NCI-H1930 (cell line): ENCODE measurements at places on chromosomes 4 and X.

DNA sequence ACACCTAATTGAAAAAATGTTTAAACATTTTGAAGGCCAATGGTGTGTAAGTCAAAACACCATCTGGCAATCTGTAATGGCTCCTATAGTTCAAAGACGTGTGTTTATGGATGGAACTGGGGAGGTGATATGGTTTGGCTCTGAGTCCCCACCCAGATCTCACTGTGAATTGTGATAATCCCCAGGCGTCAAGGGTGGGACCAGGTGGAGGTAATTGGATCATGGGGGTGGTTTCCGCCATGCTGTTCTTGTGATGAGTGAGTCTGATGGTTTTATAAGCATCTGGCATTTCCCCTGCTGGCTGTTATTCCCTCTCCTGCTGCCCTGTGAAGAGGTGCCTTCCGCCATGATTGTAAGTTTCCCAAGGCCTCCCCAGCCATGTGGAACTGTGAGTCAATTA is 52.2 kb downstream of the ADRA2C start:
- no peak for DNase-seq

DNA sequence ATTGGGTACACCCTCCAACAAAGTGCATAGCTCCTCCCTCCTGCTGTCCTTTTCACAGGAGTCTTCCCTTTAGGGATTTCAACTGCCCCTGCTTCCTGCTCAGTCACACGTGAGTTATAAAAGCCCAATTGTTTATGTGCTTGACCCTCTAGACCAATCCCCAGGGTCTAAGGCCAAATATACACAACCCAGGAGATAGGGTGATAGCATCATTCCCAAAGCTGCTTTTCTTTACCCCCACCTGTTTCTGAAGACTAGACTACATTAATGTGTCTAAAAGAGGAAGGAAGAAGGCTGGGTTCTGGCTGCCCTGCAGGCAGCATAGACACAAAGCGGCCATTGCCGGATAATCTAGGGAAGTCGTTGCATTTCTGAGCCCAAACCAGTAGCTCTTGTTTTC is 526.7 kb upstream of the FRG1 start:
- DNase-seq = no peak

- DNase-seq = no peak
These were observed 59.1 kb downstream of the AMELX start for GRCh38 chrX:11352296-11352741.

GRCh38 chr4:79979785-79980437 is 93.1 kb downstream of the ANTXR2 start:
- no peak for DNase-seq

DNA sequence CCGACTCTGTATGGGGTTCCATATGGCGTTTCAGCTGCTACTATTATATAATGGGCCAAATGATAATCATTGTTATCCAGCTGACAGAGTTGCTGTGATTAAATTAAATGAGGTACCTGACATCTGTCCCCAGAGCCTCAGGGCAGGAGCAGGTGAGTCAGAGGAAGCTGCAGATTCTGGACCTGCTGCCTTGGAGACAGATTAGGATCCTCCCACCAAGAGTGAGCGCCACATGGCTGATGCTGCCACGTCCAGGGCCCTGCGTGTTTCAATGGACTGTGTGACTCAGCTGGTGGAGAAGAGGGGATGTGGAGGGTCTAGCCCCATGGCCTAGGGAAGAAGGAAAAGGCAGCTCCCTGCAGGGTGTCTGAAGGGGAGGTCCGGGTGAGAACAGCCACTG is 28.3 kb upstream of the UXT start:
- no peak for DNase-seq

GRCh38 chr4:6306299-6306698 is 36.6 kb downstream of the WFS1 start:
- DNase-seq = no peak

- DNase-seq = no peak
These were observed 58.5 kb upstream of the TTC29 start for GRCh38 chr4:147003956-147004809.

GRCh38 chr4:107740950-107741701 is 21.1 kb upstream of the PAPSS1 start:
- no peak for DNase-seq

DNA sequence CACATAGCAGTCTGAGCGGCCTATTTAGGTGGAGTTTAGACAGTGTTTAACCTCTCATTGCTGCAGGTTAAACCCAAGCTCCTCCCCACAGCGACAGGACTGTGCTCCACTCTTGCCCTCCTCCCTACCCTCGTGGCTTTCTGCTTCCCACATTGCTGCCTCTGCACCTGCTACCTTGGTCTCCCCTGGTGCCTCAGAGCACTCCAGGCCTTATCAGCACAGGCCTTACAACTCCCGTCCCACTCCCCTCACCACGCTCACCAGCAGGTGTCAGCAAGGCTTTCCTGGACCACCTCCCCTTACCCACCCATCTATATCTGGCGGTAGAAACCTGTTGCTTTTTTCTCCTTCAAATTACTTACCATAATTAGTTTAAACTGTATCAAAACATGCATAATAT is 18.6 kb downstream of the HELT start:
- DNase-seq = no peak

- DNase-seq = no peak
These were observed 71.7 kb upstream of the IL13RA1 start for GRCh38 chrX:118655561-118656246.

GRCh38 chr4:127776620-127777019 is 5.5 kb upstream of the HSPA4L start:
- no peak for DNase-seq

DNA sequence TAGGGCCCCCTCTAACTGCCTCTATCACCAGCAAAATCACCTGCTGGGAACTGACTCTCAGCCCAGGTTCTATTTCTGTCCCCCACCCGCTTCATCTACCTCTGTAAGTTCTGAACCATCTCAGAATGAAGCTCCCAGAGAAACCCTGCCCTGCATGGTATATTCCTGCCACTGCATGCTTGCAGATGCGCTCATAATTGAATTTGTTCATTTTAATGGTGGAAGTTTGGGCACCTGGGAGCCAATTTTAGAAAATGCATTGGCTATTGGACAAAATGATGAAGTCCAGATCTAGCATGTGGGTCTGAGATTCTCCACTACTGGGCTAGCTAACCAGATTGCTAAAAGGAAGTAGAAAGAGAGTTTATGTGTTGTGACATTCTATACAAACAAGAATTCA is 28.6 kb upstream of the SLC10A4 start:
- DNase-seq = no peak

GRCh38 chr4:184681916-184682315 is 32.4 kb downstream of the PRIMPOL start:
- DNase-seq = no peak

- DNase-seq = no peak
These were observed 1328.7 kb downstream of the ADGRL3 start for GRCh38 chr4:62528874-62529273.

- DNase-seq = no peak
These were observed 29.5 kb upstream of the IRF2 start for GRCh38 chr4:184503869-184504300.

DNA sequence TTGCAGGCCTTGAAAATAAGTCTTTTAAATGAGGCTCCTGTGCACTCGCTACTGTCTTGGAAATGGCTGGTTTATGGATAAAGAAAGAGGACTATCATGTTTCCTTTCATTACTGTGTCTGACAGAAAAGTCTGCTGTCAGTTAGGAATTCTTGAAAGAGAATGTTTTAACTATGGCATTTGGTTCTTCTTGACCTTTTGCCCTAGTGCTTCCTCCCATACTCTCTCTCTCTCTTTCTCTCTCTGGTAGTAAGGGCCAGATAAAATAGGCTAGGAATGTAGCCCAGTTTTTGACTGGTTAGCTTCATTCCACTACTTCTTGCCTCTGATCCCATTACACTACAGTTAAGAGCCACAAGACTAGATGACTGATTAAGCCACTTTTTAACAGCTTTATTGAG is 29.8 kb downstream of the YY2 start:
- no peak for DNase-seq

DNA sequence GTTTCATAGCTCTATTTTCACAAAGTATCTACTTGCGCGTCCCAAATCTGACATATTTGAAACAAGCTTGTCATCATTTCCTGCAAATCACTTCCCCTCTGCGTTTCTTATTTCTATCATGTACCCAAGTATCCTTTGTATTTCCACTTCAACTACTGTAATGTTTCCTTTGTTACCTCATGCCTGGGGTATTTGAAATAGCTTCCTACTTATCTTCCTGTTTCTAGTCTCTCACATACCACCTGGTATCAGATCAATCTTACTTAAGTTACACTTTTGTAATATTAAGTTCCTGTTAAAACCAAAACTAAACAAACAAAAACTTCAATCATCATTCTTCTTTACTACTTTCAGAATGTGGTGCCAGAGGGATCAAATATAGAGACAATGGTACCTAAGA is 93.6 kb upstream of the SMAD1 start:
- no peak for DNase-seq

GRCh38 chr4:35138449-35138848 is 1105.9 kb downstream of the ARAP2 start:
- DNase-seq = no peak

DNA sequence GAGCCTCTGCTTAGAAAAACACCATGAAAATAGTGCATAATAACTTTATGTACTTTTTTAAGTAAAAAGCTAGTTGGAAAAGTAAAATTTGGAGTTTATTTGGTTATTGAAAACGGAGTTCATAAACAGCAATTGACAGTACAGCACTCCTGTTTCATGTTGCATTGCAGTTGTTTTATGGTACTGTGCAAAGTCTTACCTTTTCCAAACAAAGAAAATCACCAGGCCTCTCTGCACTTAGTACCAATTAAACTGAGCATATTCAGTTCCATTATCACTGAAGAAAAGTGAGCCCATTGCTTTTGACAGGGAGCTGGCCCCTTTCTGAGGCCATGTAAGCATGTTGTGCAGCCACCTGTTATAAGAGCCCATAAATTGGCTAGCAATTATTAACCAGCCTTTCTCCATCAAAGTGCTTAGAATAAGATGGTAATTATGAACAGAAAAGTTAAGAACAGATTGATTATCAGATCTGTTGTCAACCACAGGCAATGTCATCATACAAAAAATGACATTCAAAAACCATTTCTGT is 376.6 kb upstream of the EMCN start:
- DNase-seq = no peak

GRCh38 chr4:77092975-77093374 is 17.2 kb upstream of the CCNI start:
- no peak for DNase-seq

DNA sequence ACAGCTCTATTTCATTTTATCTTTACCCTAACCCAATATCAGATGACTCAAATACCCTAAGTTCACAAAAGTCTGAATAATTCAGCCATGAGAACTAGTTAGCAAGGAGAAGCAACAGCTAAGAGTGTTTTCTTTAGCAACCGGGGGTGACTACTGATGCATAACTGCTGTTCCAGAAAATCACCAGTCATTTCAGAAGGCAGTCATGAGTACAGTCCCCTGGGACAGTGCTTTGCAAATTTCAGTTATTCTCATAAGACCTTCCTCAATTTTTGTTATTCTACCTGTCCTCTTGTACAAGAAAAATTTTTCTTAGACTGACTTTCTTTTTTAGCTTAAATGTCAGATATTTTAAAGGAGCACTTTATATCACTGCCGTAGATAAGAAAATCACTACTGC is 16.4 kb downstream of the BANK1 start:
- no peak for DNase-seq

DNA sequence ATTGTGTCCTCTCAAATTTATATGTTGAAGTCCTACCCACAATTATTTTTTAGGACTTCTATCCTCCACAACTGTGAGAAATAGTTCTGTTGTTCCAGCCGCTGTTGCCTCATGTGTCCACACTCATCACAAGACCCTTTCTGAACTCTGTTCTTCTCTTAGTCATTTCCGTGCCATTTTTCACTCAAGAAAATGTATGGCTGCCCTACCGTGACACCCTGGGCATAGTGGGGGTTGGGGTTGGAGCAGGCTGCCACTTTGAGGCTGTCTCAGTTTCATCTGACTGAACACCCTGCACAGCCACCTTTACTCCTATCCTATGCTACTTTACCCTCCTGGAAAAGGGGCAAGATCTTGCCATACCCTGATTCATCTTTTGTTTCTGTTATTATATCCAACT is 319.1 kb downstream of the TENM3 start:
- no peak for DNase-seq

GRCh38 chrX:81316163-81316562 is 114.3 kb downstream of the SH3BGRL start:
- no peak for DNase-seq

GRCh38 chr4:108144451-108144850 is 24.3 kb downstream of the LEF1 start:
- DNase-seq = no peak

DNA sequence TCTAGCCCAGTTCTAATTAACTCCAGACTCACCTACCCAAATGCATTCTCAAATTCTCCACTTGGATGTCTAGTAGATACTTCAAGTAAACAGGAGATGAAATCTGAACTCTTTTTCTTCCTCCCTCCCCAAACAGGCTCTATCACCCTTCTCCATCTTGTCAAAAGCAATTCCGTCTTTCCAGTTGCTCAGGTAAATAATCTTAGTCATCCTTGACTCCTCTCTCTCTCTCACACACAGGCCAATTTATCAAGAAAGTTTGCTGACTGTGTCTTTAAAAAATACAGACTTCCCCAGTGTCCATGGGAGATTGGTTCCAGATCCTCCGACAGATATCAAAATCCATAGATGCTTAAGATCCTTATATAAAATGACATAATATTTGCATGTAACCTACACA is 12.9 kb downstream of the TXK start:
- no peak for DNase-seq

DNA sequence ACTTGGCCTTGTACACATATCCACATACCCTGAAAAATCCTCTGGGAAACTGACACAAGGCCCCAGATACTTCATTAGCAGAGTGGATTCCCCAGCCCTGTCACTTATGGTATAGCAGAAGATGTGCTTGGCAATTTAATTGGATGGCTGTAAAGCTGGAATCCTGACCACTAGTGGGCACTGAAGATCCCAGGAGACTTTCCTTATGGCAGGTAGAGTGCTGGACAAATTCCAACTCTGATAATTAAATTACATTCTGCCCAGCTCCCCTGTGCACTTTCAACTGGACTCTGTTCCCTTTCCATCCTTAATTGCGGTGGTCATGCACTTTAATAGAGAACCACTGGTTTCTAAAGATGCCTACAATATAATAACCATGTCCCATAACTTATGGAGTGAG is 119.8 kb downstream of the DCK start:
- no peak for DNase-seq
